ENCODE measurements at places on chromosomes 3 and 15.

DNA sequence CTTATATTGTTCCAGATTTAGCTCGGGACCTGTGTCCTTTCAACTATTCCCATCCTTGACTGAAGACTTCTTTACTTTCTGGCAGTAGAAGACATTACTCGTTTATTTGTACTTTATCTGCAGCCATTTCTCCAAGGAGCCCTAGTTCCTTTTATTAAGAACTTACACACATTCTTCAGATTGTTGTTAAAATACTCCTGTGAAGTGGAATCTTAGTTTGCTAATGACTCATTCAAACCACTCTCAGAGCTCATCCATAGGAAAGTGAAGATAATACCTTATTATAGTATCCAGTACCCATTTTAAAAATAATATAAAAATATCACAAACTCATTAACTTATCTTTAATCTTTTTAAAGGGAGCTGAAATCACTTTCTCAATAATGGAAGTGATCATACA, 63.5 kb downstream of the C3orf70 start:
- DNase-seq, result peak; percentile 19

DNA sequence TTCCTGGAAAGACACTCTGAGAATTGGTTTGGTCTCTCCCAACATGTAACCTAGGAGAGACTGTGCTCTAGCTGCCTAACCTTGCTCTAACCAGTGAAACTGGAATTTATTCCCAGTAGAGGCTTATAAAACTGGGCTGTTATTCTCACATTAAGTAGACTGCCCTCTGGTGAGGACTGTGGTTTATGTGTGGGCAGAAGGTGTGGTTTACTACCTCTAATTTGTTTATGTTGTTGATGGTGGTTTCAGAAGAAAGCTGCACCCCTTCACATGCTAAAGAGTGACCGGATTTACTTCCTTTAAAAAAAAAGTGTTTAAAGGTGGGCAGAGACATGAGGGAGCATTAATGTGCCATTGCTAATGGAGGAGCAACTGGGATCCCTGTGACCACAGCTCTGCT, 273.2 kb downstream of the MECOM start:
- peak; percentile 2 for DNase-seq

DNA sequence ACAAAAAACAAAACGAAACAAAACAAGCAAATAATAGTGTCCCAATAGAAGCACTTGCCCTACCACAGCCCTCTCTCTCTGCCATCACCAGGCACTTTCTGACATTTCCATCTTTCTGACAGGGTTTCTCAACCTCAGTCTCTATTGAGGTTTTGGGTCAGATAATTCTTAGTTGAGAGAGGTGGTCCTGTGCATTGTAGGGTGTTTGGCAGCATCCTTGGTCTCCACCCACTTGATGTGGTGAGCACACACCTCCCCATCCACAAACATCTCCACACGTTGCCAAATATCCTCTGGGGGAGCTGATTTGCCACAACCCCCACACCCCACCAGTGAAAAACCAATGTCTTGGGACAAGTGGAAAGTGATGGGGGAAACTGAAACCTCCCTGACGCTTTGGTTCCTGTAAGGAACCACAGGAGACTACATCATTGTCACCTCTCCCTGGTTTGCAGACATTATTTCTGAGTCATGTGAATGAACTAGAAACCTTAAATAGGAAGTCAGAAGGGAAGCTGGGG, 733.7 kb upstream of the CFAP20DC start:
- DNase-seq, result no peak

DNA sequence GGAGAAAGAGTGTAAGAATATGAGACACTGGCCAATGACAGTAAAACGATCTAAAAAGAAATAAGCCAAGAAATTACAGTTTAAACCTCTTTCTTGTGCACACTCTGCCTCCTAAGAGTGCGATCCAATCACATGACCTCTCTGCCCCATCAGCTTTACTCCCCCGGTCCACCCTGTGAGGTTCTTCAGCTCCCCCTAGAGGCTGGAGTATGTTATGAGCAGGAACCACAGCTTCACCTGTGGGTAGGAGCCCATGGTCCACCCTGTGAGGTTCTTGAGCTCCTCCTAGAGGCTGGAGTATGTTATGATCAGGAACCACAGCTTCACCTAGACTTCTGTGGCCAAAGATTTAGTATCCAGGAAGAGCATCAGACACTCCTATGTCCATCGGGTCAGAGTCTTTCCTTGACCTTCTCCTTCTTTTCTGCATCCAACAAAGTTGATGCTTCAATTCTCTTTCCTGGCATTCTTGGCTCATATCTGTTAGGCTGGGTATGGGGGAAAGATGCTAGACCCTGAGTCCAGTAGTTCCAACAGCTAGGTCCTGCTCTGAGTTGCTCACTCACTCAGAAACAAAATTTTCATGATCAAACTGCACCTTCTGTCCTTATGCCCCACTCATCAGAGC, 164.0 kb downstream of the MINAR1 start:
- peak; percentile 92 for DNase-seq

DNA sequence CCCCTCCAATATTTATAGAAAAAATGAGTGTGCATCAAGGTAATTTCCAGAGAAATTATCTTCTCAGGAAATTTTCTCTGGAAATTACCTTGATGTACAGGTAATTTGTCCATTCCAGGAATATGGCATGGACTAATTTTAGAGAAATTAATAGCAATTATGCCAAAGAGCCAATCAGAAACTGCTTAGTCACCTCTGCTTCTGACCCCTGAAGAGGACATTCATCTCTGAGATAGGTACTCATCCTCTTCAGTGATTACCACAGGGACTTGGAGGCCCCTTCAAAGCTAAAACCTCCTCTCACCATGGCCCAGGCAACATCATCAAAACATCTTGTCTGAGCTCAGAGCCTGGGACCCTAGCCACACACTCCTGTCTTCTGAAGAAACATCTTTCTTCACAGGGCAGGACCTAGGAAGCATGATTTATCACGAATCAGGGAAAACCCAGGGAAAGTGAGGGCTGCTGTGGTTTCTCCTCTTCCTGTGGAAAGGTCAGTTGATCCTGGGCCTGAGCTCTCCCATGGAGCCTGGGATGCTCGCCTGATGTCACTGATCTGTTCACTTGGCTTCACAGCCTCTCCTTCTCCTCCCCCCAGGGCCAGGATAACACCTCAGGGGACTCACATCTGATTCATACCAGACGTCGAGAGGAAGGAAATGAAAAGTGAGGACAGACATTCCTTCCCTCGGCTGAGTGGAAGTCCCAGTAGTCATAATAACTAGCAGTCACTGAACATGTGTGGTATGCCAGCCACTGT, 210.5 kb downstream of the DTWD1 start:
- no peak for DNase-seq

GRCh38 chr3:100106531-100107141, 7.7 kb downstream of the FILIP1L start:
- DNase-seq, result no peak

DNA sequence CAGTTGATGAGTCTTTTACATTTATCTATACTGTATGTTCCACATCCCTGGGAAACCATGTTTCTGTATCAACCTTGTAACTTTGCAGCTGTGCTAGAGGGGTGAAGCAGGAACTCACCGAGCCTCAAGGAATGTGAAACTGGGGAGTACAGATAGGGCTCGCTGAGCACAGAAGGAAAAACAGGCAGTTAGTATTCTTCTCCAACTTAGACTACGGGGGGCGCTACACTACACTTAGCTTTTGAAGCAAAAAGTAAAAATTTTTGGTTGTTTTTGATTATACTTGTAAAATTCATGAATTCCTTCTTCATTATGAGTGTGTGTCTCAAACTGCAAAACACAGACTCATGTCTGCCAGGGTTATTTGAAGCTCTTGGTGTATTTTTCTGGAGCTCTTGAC, 132.7 kb upstream of the RGMA start:
- DNase-seq, result no peak

All from ACHN (cell line).